Upper lobe of right lung (tissue), 1 donor: ENCODE measurements at places on chromosomes 12 and 14. TPM values are rescaled to one million over a fixed set of nuclear protein-coding genes. Genes with fewer than 3 reads are reported as not detected.

DNA sequence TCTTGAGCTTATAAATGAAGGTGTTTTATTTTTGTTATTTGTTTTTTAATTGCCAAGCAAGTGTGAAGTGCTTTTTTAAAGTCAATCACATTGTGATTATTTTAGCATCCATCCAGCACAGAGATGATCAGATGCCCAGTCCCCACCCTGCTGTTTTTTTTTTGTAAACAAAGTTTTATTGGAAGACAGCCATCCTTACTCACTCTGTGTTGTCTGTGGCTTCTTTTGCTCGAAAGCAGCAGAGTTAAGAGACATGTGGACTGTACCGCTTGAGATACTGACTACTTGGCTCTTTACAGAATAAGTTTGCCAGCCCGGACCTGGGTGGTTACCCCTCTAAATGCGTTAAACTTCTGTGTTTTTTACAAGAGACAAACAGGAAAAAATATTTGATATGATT, 30.9 kb upstream of the AMN start:
- H3K27me3 ChIP-seq, result no peaks in the 10 kb centered on the region
- no peak overlapping the region for H3K4me3 ChIP-seq
- H3K36me3 ChIP-seq, result peaks cover 16% of the 10 kb centered on the region

The MMP14 gene
- 149 TPM for total RNA-seq

DNA sequence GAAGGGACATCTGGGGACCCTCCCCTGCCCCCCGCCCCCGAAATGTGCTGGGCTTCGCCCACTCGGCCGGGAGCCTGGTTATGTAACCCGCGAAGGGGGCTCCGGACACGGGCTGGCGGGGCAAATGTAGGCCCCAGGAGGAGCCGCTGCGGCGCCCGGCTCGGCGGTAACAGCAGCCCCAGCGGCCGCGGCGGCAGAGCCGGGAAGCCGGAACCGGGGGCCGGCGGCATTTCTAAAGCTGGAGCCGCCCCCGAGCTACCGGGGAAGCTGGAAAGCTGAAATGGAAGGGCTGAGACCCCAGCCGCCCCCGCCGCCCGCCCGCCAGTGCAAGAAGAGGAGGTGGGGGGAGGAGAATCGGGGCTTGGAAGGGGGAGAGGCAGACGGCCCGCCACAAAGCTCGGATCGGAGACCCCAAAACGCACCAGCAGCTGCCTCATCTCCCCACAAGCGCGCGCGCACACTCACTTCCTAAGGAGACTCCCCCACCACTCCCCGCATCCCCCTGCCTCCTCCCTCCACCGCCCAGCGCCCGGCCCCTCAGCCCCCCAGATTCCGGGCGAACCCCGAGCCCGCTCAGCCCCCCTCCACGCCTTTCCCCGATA, 1.5 kb downstream of the KDM2B start:
- peak; percentile 75 for DNase-seq
- peak overlapping the region; percentile 71 for H3K4me3 ChIP-seq
- H3K27ac ChIP-seq, result peak overlapping the region; percentile 87
- no peaks in the 10 kb centered on the region for H3K27me3 ChIP-seq

The KRT85 gene
- not detected for total RNA-seq

DNA sequence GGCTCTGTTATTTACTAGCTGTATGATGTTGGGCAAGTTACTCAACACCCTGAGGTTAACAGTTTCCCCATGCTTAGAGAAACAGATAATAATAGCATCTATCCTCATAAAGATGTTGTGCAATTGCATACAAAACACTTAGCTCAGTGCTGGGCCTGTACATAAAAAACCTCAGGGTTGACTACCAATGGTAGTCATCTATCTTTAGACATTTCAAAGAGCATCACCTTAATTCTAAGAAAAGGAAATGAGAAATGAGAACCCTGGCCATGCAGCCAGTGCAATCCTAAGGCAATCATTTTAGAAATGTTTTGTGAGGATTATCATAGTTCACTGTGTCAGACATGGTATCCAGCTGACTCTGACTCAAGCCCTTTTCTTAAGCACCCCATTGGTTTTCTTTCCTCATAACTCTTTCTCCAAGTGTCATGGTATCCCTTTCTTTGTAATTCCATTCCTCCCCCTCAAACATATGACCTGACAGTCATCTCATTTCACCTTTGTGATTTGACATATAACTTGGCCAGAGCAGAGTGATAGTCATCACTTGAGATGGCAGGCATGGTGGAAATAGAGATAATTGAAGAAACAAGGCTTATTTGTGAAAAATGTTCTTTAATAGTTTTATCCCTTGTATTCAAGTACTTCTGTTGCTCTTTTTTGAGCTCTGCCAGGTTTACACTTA, 29.5 kb upstream of the OSBPL8 start:
- H3K4me3 ChIP-seq, result no peak overlapping the region
- H3K4me1 ChIP-seq, result peaks cover 8% of the 10 kb centered on the region
- H3K27me3 ChIP-seq, result no peaks in the 10 kb centered on the region
- H3K36me3 ChIP-seq, result no peaks in the 10 kb centered on the region

DNA sequence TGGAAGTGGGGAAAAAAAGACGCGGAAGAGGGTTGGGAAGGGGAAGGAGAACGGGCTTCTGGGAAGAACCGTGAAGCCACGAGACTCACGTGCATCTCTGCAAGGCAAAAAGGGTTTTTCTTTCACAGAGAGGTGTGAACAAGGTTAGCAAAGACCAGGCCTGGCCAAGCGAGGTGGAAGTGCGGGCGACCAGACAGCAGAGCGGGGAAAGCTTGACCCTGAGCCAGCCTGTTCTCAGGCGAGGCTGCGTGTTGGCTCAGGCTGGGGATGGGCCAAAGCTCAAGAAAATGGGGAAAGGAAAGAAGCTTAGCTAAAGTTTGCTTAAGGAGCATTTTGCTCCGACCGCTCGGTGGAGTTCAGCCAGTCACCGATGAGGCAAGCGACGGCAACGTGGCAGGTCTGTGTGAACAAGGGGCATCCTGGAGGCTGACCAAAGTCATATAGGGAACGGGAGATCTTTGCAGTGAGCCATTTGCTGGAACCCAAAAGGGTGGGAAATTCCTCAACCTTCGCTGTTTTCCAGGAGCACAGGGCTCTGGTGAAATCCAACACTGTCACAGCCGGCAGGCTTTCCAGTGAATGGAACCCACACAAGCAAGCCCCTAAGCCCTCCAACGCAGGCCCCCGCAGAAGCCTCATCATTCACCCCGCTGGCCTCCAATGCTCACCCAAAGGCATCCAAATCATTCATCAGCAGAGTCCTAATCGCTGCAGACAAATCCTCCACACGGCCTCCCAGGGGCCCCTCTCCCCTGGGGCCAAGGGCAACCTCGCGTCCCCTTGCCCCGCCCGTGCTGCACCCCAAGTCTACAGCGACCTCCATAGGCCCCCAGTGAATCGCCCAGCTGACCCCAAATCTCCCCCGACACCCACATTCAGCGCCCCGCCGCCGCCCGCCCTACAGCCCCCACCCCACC, 754 bp downstream of the ZNF605 start:
- peak overlapping the region; percentile 80 for H3K4me3 ChIP-seq
- H3K36me3 ChIP-seq, result no peaks in the 10 kb centered on the region
- H3K27ac ChIP-seq, result peak overlapping the region; percentile 96
- peaks cover 14% of the 10 kb centered on the region for H3K4me1 ChIP-seq
- no peaks in the 10 kb centered on the region for H3K27me3 ChIP-seq
- peak; percentile 72 for DNase-seq

The HVCN1 gene
- total RNA-seq, result 21.3 TPM

DNA sequence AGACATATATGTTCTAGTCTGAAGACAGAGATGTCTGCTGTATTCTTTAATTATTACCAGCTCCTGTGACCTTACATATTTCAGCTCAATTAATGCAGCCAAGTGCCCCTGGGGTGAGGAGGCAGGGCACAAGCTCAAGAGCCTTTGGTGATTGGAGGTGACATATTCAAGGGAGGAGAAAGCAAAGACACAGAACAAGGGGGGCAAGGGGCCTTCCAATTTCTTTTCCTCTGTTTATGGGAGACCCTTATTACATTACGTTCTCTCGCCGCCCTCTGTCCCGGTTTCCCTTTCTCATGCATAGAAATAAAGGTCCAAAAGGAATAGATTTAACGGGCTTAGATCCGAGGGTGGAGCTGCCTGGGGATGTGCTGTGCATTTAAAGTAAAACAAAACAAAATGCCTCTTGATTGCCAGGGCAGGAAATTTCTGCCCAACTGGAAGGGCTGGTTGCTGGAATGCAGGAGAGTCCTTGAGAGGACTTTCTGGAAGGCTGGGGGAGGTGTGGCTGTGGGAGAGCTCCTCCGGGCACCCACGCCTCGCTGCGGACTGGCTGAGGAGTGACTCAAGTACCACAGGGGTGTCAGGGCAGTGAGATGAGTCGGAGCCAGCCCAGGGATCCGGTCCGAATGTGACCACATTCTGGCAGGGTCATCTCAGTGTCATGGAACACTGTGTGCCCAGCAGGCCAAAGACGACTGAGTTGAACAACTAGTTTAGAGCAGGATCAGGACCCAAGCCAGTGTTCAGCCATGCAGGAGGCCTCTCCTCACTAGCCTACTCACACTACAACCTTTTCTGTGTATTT, 32.1 kb upstream of the GSG1 start:
- no peaks in the 10 kb centered on the region for H3K27me3 ChIP-seq
- peak; percentile 93 for DNase-seq
- H3K36me3 ChIP-seq, result no peaks in the 10 kb centered on the region
- peak overlapping the region; percentile 31 for H3K4me3 ChIP-seq
- peaks cover 12% of the 10 kb centered on the region for H3K4me1 ChIP-seq
- peak overlapping the region; percentile 85 for H3K27ac ChIP-seq

GRCh38 chr14:31489691-31490090, 1.9 kb upstream of the GPR33 start:
- H3K36me3 ChIP-seq, result no peaks in the 10 kb centered on the region
- peaks cover 3% of the 10 kb centered on the region for H3K27me3 ChIP-seq
- H3K4me3 ChIP-seq, result no peak overlapping the region
- DNase-seq, result no peak
- no peak overlapping the region for H3K27ac ChIP-seq
- H3K4me1 ChIP-seq, result peaks cover 4% of the 10 kb centered on the region

The CMA1 gene
- total RNA-seq, result 1.4 TPM

The PTMS gene
- total RNA-seq, result 323 TPM

DNA sequence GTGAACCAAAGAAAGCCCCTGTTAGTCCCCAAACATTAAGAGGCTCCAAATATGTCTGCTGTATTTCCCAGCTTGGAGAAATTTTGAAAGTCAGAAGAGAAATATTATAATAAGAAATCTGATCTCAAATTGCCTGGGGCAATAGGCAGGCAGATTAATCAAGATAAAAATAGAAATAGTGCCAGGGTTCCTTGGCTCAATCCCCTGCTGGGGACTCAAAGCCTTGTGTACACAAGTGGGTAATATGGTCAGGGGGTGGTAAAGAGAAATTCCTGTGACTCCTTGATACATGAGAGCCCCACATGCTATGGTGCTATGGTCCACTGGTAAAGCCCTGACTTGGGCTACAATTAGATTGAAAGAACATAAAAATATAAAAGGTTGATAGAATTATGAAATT, 41.3 kb upstream of the ARID2 start:
- H3K36me3 ChIP-seq, result no peaks in the 10 kb centered on the region
- no peak overlapping the region for H3K27ac ChIP-seq
- no peak for DNase-seq
- no peaks in the 10 kb centered on the region for H3K4me1 ChIP-seq

DNA sequence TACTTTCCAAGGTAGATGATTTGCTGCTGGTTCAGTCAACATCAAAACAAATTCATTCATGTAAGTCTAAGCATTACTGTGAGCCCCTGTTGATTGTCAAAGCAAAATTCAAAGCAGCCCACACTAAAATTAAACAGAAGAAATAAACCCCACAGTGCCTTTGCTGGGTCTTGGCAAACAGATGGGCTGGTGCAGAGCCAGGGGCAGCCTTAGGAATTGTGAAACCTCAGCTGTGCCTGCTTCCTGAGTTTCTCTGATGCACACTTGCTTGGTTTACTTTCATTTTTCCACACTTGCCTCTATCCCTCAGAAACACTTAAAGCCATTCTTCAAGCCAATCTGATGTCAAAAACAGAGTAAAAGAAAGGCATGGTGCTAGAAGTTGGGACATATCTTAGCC, 6.6 kb upstream of the PLEKHG7 start:
- H3K36me3 ChIP-seq, result no peaks in the 10 kb centered on the region
- no peaks in the 10 kb centered on the region for H3K4me1 ChIP-seq
- no peaks in the 10 kb centered on the region for H3K27me3 ChIP-seq
- H3K4me3 ChIP-seq, result no peak overlapping the region
- DNase-seq, result no peak

DNA sequence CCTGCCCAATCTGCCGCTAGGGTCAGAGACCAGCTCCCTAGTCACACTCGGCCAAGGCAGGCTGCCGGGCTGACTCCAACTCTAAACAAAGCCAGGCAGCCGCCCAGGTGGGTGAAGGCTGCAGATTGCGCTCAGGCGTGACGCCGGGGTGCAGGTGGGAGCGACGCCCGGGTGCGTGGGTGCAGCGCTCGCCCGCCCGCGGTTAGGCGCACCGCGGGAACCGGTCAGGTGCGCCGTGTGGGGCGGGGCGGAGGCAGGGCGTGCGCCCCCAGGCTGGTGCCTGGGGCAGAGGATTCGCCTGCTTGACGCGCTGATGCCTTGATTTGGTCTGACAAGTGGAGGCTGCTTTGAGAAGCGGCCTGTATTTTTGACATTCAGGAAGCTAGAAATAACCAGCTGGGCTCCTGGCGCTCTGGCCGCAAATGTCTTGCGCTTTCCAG, 126.7 kb upstream of the HIF1A start:
- no peaks in the 10 kb centered on the region for H3K27me3 ChIP-seq
- peak overlapping the region; percentile 36 for H3K4me3 ChIP-seq
- peak; percentile 72 for DNase-seq
- H3K4me1 ChIP-seq, result peaks cover 46% of the 10 kb centered on the region
- peak overlapping the region; percentile 36 for H3K27ac ChIP-seq

GRCh38 chr14:92729634-92730358, 18.6 kb downstream of the LGMN start:
- H3K4me1 ChIP-seq, result peaks cover 32% of the 10 kb centered on the region
- no peak for DNase-seq
- no peak overlapping the region for H3K27ac ChIP-seq

GRCh38 chr12:62783881-62784280, 151.1 kb downstream of the PPM1H start:
- DNase-seq, result no peak
- H3K27me3 ChIP-seq, result no peaks in the 10 kb centered on the region
- H3K36me3 ChIP-seq, result no peaks in the 10 kb centered on the region
- no peak overlapping the region for H3K4me3 ChIP-seq

DNA sequence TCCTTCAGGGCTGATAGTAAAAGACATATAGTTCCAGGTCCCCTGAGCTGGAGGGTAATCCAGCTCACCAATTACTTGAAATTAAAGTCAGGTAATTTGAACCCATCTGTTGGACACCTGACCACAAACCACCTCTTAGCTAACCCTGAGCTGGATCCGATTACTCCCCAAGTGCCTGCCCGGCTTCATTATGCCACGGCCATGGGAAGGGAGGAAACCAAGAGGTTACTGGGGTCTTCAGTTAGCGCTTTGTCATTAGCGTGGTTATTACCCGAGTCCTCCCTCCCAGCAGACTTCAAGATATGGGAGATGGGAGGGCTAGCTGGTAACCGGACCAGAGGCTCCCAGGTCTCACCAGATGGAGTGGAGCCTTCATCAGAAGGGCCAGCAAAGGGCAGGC, 1071.4 kb downstream of the BCL11B start:
- DNase-seq, result no peak
- H3K36me3 ChIP-seq, result no peaks in the 10 kb centered on the region
